ENCODE measurements at places on chromosomes 12 and 14.

- ATAC-seq, result no peak
Observed at GRCh38 chr12:58424735-58425392, 483.5 kb downstream of the ATP23 start.

DNA sequence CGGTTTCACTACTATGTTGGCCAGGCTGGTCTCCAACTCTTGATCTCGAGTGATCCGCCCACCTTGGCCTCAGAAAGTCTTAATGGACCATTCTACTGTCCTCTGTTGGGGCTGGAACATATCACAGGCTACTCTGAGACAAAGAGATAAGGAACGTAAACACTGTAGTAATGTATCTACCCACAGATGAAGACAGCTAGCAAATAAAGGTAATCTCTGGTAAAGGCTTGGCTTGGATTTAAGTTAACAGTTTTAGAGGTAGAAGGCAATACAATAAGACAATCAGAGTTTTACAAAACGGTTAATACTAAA lies 44.6 kb upstream of the ISM2 start:
- peak; percentile 13 for ATAC-seq

- no peak for ATAC-seq
Observed at GRCh38 chr14:32408018-32408417, 78.9 kb downstream of the AKAP6 start.

- no peak for ATAC-seq
Observed at GRCh38 chr12:123645878-123646277, 12.2 kb downstream of the GTF2H3 start.

- ATAC-seq, result no peak
Observed at GRCh38 chr14:74324931-74325361, 22.2 kb upstream of the ABCD4 start.

GRCh38 chr12:102757154-102757881 lies 159.7 kb downstream of the PAH start:
- no peak for ATAC-seq

DNA sequence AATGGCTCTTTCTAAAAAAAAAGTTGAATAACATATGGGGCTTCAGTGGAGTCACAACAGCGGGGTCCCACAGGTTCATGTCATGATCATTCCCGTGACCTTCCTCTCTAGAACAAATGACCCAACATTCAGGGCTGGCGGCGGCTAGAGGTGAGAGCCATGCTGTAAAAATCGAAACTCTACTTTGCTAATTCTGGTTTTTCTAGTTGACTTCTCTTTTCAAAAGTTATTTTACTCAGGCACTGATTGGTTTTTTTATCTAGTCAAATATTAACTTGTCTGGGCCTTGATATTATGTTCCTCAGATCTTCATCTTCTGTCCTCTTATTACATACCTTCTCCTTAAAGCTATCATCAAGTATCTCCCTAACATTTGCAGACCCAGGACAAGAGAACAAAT lies 402.9 kb upstream of the SOX5 start:
- no peak for ATAC-seq

DNA sequence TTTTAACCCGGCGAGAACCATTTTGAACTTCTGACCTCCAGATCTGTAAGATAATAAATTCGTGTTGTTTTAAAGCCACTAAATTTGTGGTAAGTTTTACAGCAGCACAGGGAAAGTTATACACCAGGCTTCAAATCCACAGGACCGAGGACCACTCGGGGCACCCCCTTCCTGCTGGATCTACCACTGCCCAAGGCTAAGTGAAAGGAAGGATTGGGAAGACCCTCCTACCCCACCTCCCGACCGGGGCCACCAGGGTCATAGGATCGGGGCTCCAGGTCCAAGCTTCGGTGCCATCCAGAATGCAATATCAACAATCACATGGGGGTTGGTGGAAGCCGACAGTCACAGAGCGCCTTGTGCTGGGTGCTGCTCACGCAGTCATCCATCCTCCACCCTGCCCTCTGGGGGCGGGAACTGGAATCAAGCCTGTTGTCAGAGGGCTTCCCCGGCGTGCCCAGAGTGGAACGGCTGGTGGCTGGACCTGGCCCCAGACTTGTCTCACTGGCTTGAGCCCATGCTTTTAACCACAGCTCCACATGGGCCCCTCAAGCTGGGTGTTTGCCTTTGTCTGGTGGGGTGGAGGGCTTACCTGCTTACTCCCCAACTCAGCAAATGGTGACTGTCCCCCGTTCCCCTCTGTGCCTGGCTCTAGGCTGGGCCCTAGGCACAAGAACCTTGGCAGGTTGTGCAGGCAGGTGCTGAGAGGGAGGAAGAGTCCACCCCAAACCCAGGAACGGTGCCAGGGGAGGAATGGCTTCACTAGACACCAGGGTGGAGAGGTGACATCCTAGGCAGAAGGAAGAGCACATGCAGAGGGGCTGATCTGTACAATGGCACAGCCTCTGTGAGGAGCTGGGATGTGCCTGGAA lies 180.3 kb upstream of the RTL1 start:
- no peak for ATAC-seq

GRCh38 chr12:105099356-105099755 lies 8.2 kb upstream of the WASHC4 start:
- ATAC-seq, result no peak

DNA sequence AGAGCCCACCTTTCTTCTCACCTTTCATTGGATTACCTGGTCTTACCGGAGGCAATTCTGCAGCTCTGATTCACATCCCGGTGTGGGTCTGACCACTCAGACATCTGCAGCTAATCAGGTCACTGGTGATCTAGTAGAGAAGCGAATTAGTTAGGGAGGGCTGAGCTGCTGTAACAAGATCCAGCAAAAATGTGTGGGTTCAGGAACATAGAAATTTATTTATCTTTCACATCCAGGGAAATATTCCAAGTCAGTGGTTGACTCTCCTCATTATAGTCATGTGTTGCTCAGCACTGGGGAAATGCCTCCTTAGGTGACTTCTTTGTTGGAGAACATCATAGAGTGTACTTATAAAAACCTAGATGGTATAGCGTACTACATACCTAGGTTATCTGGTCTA lies 218.7 kb upstream of the PELI2 start:
- ATAC-seq, result no peak

- ATAC-seq, result no peak
Observed at GRCh38 chr14:64604001-64604400, 54.2 kb downstream of the PPP1R36 start.

DNA sequence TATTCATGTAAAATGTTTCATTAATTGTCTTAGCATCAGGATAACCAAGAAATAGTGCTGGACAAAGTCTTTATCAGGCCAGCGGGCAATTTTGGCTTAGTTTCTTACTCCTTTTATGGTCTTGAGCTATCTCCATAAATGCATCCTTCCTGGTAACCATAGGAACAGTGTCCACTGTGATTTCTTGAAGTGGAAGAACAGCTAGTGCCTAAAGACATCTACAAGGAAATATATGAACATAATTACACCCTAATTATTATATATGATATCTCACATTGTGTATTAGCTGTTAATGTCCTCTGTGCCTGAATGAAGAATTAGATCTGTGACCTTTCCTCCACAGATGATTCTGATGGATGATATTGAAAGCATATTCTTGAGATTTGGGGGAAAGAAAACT lies 286.7 kb upstream of the ATXN7L3B start:
- ATAC-seq, result no peak

GRCh38 chr12:51349026-51349425 lies 2.5 kb upstream of the CELA1 start:
- ATAC-seq, result no peak

DNA sequence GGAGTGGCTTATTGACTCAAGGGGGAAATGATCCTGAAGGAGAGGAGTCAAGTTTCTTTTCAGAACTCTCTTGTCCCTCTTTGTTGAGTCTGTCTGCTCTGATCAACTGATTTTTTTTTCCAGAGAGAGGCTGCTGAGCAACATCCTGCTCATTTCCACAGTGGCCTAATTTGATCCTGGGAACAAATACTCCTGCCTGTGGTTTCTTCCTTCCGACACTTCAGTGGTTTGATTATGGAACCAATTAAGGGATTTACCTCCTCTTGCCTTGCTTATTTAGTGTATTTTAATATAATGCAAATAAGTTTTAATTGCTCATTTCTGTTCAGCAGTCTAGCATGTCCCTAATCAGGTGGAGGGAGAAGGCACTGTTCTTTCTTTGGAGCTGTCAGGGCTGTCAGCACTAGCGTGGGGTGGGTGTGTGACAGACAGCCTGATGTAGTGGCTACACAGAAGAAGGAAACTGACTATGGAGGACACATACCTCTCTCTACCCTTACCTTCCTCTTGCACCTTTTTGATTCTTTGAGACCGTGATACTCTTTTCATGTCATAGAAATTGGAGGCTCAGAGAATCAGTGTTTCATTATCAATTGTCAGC lies 344.9 kb upstream of the STXBP6 start:
- no peak for ATAC-seq

- ATAC-seq, result no peak
Observed at GRCh38 chr12:50241178-50241577, 42.1 kb downstream of the LIMA1 start.

GRCh38 chr14:35532783-35533356 lies 1.1 kb upstream of the INSM2 start:
- ATAC-seq, result no peak

GRCh38 chr14:61179061-61179690 lies 102.0 kb downstream of the TMEM30B start:
- ATAC-seq, result no peak

DNA sequence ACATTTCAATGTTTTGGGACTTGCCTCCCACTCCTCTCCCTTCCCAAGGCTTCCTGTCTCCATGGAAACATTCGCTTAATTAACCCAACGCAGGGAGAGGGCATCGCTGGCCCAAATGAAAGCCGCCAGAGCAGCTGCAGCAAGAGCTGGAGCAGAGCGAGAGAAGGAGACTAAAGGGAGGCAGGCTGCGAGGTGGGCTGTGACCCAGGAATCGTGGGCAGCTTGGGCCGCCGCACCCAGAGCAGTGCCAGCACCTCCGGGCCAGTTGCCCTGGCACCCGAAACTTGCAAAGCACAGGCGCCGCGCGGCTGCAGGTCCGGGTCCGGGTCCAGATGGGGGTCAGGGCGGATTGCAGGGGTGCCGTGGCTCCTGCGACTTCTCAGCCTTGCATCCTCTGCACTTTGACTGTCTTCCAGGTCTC lies 43.5 kb upstream of the PTPRQ start:
- no peak for ATAC-seq

GRCh38 chr12:114678718-114679117 lies 5.3 kb downstream of the TBX3 start:
- no peak for ATAC-seq

DNA sequence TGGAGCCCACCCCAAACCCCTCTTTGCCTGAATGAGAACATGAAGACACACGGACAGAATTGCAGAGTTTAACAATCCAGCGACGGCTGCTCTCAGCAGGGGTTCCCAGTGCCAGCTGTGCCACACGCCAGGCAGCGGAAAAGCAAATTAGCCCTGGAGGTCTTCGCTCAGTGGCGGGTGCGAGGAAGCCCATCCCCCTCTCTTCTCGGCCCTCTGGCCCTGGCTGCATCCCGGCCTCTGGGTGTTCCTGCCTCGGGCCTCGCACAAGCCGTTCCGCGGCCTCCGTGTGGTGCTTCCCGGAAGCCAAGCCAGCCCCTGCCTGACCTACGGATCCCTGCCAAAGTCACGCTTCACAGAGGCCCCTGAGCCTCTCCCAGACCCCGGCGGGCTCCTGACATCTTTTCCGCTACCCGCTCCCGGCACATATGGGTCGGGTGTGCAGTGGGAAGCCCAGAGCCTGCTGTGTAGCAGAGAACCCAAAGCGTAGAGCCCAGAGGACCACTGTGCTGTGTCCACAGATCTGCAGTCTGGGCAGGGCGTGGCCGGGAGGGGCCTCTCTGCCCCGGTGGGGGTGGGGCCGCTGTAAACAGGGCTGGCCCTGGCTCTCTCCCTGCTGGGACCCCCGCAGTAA lies 70.7 kb upstream of the GALNT9 start:
- ATAC-seq, result peak; percentile 31

DNA sequence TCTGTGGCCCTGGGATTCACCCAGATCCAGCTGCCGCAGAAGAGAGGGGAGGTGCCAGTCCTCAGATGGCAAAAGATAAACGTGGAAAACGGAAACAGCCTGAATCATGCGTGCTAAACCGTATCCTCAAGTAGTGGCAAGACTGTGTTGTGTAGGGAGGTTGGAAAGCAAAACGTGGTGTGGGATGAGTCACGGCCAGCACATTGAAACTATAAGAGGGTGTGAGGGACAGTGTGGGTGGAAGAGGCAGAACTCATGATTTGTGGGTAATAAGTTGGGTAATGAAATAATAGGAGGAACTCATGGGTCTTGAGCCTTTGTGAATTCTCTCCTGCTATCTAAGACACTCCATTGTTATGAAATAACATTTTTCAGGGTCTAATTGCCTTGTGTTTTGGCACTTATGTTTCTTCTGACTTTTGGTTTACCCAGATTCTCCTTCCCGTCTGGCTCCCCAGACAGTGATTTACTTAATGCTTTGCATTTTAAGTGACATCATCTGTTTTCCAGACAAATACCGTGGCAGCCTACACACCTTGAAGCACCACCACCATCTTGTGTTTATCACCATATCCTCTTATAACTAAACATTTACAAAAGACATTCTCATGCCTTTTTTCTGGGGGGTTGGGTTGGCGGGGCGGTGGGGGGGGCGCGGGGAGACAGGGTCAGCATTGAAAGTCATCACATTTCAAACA lies 62.3 kb upstream of the PTCSC3 start:
- ATAC-seq, result no peak

GRCh38 chr12:3091038-3091319 lies 13.8 kb downstream of the TSPAN9 start:
- peak; percentile 1 for ATAC-seq

DNA sequence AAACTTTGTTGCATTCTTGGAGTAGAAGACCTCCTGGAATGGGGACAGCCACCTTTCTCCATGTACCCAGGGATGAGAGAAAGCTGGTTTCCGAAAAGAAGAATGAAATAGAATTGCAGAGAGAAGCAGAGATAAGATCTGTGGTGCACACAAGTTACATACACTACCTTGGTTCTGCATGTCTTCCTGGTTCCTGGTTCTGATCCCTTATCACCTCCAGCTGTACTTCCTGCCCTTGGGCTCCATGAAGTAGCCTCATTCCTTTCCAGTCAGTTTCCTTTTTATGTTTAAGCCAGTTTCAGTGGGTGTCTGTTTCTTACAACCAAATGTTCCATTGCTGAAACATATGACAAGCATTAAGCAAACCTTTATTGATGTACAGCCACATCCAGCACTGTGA lies 69.3 kb downstream of the FBXW8 start:
- ATAC-seq, result no peak

GRCh38 chr14:26730929-26731618 lies 133.2 kb upstream of the NOVA1 start:
- no peak for ATAC-seq

- ATAC-seq, result no peak
Observed at GRCh38 chr12:80188576-80188975, 89.2 kb downstream of the OTOGL start.
